ENCODE measurements at places on chromosomes 13 and 19.

DNA sequence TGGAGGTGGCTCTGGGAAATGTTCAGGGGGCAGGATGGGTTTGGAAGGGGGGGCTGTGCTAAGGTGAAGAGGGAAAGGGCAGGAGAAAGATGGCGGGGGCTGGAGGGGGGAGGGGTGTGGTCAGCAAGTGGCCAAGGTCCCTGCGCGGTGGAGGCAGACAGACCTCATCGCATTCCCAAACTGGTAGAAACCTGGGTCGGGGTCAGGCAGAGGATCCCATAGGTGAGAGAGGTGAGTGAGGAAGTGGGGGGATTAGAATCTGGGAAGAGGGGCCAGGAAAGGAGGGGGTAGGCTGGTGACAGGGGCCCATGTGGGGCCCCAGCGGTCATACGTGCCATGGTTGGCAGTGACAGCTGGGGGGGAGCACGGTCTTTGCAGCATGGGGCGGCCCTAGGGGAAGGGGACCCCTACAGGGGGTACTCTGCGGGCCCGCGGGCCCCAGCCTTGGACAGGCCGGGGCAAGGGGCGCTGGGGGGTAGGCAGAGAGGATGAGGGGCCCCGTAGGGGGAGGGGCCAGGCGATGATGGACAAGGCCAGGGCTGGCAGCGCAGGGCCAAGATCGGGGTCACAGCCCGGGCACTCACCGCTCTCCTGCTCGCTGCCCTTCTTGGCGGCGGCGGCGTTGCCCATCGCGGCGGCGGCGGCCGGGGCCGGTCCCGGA, 514 bp downstream of the PRKACA start:
- no peak for DNase-seq

DNA sequence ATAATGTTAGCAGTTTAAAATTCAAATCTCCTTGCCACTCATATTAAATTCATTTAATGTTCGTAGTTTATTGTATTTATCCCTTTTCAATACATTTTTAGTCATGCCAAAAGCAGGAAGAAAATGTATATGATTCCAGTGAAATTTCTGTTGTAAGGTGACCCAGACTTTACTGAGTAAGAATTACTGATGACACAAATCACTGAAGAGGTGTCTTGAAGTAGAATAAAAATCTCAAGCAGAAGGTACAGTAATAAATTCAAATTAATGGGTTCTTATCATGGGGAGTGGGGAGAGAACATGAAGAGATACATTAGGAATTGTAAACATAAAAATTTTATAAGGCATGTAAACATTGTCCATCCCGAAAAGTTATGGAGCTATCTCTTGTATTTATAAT, 19.9 kb downstream of the STARD13 start:
- no peak for DNase-seq

GRCh38 chr19:40162104-40162503, 29.1 kb upstream of the MAP3K10 start:
- no peak for DNase-seq

- no peak for DNase-seq
These were observed 4.7 kb downstream of the DCLK1 start for GRCh38 chr13:36126491-36126890.

DNA sequence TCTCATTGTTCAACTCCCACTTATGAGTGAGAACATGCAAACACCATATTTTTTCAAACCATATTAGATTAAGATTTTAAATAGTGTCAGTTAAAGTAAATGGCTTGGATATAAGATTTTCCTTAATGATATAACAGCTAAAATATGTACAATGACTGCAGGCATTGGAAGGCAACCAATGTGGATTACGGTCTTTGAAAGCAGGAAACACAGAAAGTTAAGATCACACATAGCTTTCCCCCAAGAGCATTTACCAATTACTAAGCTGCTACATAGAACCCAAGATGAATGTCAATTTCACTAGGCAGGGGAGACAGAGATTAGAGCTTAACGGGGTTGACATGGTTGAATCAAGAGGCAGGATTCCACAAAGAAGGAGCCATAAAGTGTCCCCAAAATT, 173.2 kb upstream of the TRPC4 start:
- no peak for DNase-seq

DNA sequence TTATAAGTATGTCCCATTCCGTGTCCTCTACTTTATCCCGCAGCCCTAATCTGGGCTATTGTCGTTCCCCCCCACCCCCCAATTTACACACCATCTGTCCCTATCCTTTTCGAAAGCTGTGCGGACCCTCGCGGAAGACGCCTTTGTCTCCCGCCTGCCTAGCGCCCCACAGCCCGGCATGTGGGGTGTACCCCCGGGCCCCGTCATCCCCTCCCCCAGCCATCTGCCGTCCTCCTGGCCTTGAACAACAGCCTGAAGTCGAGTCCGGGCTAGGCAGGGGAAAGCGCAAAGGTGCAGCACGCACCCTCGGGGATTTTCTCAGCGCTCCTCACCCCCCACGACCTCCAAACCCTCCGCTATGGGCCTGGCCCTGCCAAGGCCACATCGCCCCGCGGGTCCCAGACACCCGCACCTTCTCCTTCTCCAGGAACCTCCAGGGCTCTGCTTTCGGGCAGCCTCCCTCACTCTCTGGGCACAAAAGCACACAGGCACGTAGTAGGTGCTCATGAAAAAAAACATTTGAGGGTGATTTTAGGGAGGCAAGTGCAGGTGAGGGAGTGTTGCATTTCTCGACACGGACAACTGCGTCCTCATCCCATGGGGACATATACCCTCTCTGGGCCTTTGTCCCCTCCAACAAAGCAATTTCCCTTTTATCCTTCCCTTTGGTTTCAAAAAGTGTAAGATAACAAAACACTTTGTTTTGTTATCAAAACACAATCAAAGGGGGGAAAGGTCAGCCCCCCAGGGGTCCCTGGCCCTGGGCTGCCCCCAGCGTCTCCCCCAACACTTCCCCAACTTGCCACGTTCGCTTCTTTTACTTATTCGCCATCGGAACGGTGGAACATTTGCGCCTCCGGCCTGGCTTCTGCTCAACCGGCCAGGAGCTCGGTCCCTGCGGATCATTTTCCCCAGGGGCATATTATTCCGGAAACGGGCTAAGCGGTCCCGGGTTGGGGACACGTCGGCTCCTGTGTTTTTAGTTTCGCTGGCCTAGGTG, 16.4 kb downstream of the CCDC124 start:
- DNase-seq: no peak

DNA sequence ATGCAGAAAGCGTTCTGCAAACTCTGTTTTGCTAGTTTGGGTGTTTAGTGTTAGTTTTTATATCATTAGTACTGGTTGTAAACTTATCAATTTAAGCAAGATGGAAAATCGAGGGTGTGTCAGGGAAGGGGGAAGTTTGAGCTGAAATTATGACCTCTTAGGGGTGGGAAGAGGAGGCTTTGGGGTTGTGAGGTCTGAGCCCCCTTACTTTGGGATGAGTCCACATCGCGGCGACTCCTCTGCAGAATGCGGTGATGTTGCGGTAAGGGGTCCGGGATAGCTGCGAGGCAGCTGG, 743 bp upstream of the NDUFS7 start:
- no peak for DNase-seq

DNA sequence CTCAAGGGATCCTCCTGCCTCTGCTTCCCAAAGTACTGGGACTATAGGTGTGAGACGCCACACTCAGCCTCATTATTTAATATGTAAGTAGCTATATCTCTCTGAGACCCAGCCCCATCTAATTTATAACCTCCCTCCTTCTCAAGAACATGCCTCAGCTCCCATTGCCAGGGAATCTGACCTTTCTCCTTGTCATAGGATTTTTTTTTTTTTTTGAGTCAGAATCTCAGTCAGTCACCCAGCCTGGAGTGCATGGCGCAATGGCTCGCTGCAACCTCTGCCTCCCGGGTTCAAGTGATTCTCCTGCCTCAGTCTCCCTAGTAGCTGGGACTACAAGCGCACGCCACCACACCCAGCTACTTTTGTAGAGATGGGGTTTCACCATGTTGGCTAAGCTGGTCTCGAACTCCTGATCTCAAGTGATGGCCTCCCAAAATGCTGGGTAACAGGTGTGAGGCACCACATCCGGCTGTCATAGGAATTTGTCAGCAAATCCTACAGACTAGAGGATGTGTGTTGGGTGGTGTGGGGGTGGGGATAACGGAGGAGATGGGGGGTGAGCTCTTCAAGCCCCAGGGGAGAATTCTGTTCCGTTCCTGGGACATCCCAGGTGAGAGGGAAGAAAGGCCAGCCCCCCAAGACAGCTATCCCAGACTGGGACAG, 5.1 kb upstream of the EPS8L1 start:
- DNase-seq: no peak

DNA sequence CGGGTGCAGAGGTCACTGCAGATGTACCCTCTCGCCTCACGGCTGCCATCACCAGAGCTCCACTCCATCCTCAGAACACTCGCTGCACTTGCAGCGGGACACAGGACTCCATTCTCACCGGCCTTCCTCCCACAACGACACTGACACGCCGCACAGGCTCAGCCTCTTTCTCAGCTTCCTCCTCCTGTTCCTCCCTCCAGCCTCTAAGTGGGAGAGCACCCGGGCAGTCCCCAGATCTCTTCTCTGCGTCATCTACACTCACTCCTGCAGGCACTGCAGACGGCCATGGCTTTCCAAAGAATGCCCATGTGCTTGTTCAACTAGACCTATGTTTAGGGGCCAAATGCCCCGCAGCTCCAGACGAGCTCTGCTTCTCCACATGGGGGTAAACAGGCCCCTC, 14.3 kb upstream of the FKRP start:
- DNase-seq: peak; percentile 49

DNA sequence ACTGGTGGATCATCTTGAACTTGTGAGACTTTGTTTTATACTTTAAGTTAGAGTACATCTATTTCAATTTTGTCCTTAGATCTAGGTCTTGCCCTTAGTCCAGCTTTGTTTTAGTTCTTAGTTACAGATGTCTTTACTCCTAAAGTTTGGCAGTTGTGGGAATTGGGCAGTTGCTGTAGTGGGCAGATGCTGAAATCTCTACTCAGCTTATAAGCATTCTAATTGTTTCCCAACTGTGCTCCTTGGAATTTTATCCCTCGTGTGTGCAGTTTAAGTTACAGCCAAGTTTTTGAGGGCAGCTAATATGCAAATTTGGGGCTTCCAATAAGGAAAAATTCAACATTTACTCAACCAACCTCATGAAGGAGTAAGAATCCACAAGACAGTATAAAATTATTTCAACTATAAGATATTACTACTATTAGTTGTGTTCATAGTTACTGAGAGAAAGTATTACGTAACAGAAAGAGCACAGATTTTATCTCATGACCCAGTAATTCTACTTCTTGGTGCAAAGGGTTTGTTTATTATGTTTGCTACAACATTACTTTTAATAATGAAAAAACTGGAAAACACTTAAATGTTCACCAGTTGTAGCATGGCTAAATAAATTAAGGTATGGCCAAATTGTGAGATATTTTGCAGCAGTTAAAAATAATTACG, 32.9 kb downstream of the CCDC122 start:
- peak; percentile 13 for DNase-seq

- DNase-seq: peak; percentile 62
These were observed 26.5 kb downstream of the ZNF607 start for GRCh38 chr19:37692956-37693620.

GRCh38 chr13:20969182-20969581, 66.6 kb upstream of the XPO4 start:
- DNase-seq: no peak

- DNase-seq: no peak
These were observed 26.7 kb downstream of the ERCC5 start for GRCh38 chr13:102872531-102872930.

GRCh38 chr19:21765151-21765550, 2.2 kb downstream of the ZNF100 start:
- DNase-seq: no peak

GRCh38 chr13:71869274-71869673, 2.3 kb upstream of the DACH1 start:
- no peak for DNase-seq

GRCh38 chr19:29552454-29553280, 26.9 kb downstream of the VSTM2B start:
- DNase-seq: no peak

GRCh38 chr19:38452430-38453366, 19.2 kb downstream of the RYR1 start:
- peak; percentile 65 for DNase-seq

DNA sequence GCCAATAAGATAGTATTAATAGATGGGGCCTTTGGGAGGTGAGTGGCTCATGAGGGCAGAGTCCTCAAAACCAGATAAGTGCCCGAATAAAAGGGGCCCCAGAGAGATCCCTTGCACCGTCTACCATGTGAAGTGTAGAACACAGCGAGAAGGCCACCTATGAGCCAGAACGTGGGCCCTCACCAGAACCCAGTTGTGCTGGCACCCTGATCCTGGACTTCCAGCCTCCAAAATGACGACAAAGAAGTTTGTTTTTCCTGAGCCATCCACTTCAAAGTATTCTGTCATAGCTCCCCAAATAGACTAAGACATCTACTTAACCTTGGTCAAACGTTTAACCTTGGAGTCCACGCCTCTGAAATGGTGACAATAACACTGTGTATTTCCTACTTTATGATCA, 158.1 kb downstream of the EFNB2 start:
- no peak for DNase-seq

DNA sequence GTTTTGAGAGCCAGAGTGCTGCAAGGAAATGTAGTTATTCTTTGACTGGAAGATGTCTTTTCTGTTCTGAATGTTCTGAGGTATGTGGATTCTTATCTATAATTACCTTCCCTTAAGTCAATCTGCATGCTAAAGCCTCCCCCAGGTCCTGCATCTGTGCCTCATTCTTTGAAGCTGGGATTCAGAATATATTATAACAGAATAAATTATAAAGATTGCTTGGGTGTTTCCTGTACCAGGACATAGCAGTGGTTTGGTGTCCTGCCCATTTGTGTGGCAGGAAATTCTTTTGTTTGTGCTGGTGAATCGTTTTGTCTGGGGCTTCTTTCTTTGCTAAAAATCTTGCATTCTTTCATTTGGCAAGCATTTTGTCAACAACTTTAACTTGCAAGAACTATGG, 60.2 kb downstream of the ITGBL1 start:
- no peak for DNase-seq

DNA sequence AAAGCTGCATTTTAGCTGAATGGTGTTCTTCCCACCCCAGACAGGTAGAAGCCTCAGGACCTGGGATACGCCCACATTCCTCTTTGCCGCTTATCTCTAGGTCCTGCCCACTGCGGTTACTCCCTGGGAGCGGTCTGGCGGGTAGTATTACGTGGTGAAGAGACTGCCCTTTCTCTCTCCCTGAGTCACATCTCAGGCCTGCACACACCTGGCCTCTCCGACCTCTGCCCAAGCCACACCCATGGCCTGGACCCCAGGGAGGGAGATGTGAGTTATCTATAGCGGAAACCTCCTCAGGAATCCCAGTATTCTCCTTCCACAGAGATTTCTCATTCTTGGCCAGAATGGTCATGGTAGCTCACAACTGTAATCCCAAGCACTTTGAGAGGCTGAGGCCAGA, 17.3 kb downstream of the RHPN2 start:
- DNase-seq: no peak

GRCh38 chr19:51688671-51689571, 4.2 kb upstream of the SPACA6 start:
- peak; percentile 56 for DNase-seq

DNA sequence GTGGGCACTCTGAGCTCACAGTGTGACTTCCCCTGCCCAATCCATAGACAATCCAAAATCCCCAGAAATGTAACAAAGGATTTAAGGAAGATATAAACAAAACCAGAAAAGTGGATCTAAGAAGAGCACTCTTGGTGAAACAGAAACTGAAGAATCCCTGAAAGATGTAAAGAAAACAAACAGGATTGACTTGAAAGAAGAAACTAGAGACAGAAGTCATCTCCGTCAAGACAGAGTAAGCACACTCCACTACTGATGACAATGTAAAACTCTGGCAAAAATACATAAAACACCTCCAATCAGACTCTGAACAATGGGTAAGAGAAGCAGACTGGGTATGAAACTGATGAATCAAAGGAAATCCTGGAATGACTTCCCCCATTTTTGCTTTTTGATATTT, 13.5 kb downstream of the TUBGCP3 start:
- no peak for DNase-seq

Measured in hematopoietic multipotent progenitor cell treated with erythropoietin and hydrocortisone succinate and interleukin-3 and kit ligand, for 4 days (in vitro differentiated cells).